ENCODE measurements at places on chromosomes 12 and 14. TPM values are rescaled to one million over a fixed set of nuclear protein-coding genes. Genes with fewer than 3 reads are reported as not detected.

OR6C65 gene
- not detected for polyA plus RNA-seq

AQP5 gene
- polyA plus RNA-seq: 0.99 TPM

CD69 gene
- 2.2 TPM for polyA plus RNA-seq

BMP4 gene
- 9.9 TPM for polyA plus RNA-seq

ACSM4 gene
- not detected for polyA plus RNA-seq

ADCK1 gene
- polyA plus RNA-seq: 10.3 TPM

STYK1 gene
- 0.58 TPM for polyA plus RNA-seq

VWF gene
- polyA plus RNA-seq: 9.6 TPM

TAPBPL gene
- 34.5 TPM for polyA plus RNA-seq

CBX5 gene
- polyA plus RNA-seq: 15.0 TPM

A2ML1 gene
- not detected for polyA plus RNA-seq

DDX23 gene
- polyA plus RNA-seq: 31.9 TPM

CLEC2A gene
- not detected for polyA plus RNA-seq

GPX2 gene
- 60.0 TPM for polyA plus RNA-seq

KRT80 gene
- 1.0 TPM for polyA plus RNA-seq

GALNT16 gene
- polyA plus RNA-seq: 15.2 TPM

WSCD2 gene
- 2.0 TPM for polyA plus RNA-seq

SIX6 gene
- polyA plus RNA-seq: not detected

NR2C1 gene
- polyA plus RNA-seq: 26.6 TPM

YBX3 gene
- 86.9 TPM for polyA plus RNA-seq

OR4K2 gene
- polyA plus RNA-seq: not detected

DIO2 gene
- polyA plus RNA-seq: 2.3 TPM

ATXN2 gene
- 27.1 TPM for polyA plus RNA-seq

RPS29 gene
- 2,862 TPM for polyA plus RNA-seq

KDM2B gene
- 6.2 TPM for polyA plus RNA-seq

GZMH gene
- 1.9 TPM for polyA plus RNA-seq

GUCY2C gene
- not detected for polyA plus RNA-seq

VEZT gene
- 24.8 TPM for polyA plus RNA-seq

CFAP54 gene
- polyA plus RNA-seq: 0.13 TPM

CLEC14A gene
- 22.4 TPM for polyA plus RNA-seq

CLEC9A gene
- not detected for polyA plus RNA-seq

SLC4A8 gene
- 3.4 TPM for polyA plus RNA-seq

MGAT4C gene
- polyA plus RNA-seq: not detected

PLXNC1 gene
- polyA plus RNA-seq: 1.8 TPM

PRPH gene
- polyA plus RNA-seq: 0.71 TPM

ALKBH2 gene
- polyA plus RNA-seq: 18.8 TPM

SLC17A8 gene
- polyA plus RNA-seq: 0.09 TPM

GDF3 gene
- 1.6 TPM for polyA plus RNA-seq

ARPC3 gene
- 325 TPM for polyA plus RNA-seq

SLCO1C1 gene
- polyA plus RNA-seq: 0.39 TPM

OR10P1 gene
- not detected for polyA plus RNA-seq

AQP6 gene
- 74.1 TPM for polyA plus RNA-seq

All from kidney (tissue), 22 donors.